Jurkat, Clone E6-1 (cell line): ENCODE measurements at places on chromosomes 3 and 15.

DNA sequence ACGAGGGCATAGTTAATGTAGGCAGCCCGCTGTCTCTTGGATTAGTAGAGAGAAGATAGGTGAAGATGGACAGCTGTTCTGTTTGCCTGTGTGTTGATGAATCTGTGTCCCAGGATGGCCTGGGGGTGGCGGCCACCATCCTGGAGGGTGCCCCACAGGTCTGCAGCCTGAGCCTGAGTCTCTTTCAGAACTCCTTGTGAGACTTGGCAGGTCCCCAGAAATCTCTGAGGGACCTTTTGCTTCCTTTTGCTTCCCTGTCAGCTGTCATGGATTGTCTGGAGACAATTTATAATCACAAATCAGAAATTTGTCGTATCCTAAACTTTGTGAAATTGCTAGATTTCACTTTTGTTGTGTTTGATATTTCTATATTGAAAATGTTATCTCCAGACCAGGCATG is 17.4 kb downstream of the FAN1 start:
- DNase-seq = no peak

DNA sequence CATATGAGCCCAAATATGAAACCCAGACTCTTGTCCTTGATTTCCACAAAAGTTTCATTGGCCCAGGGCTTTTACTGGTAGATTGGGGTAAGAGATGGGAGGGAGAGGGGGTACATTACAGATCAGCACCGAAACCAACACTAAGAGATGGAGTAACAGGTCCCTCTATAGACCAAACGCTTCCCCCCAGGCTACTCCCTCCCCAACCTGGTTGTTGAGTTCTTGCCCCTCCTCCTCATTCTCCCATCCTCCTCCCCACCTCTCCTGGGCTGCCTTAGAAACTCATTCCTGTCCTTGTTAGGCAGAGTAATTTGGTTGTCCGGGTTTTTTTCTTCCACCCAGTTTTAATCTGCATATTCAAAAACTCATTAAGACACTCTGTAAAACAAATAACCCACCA is 74.1 kb downstream of the MESD start:
- no peak for DNase-seq

DNA sequence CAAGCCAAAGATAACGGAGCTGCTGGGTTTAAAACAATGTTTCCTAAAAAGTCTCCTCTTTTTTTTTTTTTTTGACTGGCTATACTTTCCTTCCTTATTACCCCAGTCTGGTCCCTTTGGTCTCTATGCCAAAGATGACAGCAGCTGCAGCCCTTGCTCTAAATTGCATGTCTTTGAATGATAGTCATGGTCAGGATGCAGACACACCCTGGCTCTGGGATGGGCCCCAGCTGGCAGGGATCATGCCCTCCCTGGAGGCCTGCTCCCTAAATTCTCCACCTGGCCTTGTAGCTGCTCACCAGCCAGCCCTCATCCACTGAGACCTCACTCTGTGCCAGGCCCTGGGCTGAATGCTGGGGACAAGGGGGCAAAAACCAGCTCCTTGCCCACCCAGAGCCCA is 95.8 kb downstream of the MESD start:
- DNase-seq = no peak

DNA sequence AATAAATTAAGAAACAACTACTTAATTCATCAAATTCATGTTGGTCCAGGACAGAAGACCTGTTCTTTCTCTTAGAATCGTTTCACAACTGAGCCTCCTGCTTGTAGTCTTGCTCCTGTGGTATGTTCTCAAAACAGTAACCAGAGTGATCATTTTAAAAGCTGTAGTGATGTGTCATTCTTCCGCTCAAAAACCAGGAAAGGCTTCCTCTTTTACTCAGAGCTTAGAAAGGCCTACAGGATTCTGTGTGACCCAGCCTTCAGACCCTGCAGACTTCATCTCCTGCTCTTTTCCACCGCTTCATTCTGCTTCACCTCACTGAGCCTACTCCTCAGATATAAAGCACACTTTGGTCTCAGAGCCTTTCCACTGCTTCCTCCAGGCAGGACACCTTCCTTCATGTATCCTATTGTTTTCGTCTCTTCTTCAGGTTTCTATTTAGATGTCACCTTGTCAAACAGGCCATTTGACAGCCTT is 22.7 kb downstream of the ST6GAL1 start:
- DNase-seq = no peak

DNA sequence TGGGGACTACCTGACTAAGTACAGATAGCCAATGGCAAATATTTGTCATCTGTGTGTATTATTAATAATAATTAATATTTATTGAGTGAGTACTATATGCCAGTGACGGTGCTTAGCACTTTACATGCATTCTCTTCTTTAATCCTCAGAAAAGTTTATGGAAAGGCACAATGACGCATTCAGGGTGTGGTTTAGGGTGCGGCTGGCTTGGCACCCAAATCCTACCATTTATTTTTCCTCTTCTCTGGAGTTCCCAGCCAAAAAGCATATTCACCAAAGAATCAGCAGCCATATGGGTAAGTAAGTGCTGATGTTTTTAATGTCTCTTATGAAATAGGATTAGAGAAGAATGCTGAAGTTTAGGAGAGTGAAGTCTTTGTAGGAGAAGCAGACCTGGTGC is 140.4 kb upstream of the TP63 start:
- DNase-seq = no peak

- no peak for DNase-seq
These were observed 14.1 kb downstream of the SYNM start for GRCh38 chr15:99118801-99119546.

DNA sequence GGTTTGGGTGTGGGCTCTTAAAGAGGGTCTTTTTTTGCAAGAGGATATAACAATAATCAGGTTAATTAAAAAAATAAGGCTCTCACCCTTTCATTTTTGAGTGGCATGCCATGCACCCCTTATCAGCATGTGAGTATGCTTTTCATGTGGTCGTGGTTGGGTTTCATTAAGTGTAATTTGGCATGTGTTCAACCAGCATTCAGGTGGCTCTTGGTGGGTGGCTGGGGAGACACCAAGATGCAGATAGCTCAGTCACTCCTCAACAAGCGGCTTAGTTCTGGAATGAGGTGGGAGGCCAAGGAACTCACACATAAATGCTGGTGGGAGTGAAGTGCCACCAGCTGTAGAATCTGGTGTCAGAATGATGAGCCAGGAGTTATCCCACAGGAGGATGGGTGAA is 66.8 kb downstream of the FLNB start:
- DNase-seq = peak; percentile 94

DNA sequence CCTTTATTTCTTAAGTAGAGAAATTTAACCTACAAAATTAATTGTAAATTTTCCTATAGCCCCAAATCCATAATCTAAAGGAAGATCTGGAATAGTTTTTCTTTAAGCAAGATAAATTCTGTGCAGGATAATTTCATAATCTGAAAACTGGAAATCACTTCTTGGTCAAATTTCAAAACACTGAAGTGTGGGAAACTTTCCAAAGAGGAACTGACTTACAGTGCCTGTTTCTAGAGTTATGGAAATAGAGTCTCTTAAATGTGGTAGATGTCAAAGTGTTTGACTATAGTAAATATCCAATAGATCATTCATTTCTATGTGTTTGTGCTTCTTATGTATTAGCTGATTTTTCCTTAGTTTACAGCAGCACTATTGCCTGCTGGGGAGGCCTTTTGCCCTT is 1.6 kb upstream of the P2RY13 start:
- no peak for DNase-seq

- DNase-seq = no peak
These were observed 364.9 kb downstream of the NAALADL2 start for GRCh38 chr3:175224051-175224450.

DNA sequence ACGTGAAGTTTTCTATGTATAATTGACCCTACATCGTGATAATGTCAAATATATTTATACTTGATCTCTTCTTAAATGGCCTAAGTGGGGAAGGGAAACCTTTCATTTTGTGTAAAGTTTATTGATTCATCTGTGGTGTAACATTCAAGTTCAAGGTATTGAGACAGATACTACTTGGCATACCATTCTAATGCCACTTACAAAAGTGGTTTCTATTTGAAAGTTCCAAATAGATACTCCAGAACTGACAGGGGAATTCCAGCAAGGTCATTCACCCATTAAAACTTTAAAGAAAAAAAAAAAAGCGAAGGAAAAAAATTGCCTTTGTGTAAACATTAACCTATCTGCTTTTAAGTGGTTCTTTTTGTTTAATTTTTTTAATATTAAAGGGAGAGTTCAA is 45.3 kb upstream of the MAP3K13 start:
- DNase-seq = no peak

DNA sequence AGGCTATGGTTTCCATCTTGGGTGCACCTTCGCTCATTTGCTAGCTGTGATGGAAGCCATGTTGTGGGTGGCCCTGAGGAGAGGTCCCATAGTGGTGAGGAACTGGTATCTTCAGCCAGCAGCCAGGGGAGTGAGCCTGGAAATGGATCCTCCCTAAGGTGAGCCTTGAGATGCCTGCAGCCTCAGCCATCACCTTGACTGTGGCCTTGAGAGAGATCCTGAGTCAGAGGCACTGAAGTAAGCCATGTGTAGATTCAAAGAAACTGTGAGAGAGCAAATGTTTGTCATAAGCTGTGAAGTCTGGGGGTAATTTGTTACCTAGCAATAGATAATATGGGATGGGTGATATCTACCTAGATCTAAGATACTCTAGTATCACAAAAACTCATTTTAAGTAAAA is 105.3 kb downstream of the SNRK start:
- no peak for DNase-seq

DNA sequence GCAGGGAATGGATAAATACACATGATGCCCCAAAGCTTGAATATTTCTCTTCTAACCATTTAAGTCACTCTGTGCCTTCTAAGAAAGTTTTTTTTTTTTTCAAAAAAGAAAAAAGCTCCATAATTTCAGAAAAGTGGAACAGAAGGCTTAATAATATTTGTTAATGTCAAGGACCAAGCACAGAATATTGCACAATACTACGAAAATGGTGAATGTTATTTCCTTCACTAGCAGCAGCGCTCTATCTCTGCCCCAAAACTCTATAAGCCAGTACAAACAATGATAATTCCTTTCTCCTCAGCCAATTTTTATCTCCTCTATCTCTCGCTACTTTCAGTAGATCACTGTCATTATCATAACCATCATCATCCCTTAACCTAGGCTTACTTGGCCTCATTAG is 72.7 kb downstream of the FEZF2 start:
- no peak for DNase-seq

DNA sequence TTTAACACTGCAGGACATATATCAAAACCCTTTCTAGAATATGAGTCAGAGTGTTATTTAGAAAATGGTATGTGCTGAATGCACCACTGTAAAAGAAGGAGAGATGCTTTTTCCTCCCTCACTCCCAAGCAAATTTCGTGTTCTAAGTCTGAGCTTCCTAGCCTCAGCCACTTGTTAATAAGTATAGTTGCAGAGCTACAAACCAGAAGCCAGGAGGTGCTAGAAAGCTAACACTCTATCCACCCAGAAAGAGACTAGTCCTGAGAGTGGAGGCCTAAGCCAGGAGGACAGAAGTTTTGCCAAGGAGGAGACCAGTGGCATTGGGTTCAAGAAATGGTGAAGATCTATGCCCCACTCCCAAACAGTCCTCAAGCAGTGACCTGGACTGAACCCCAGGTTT is 40.5 kb upstream of the GYG1 start:
- DNase-seq = no peak

- peak; percentile 50 for DNase-seq
These were observed 23.4 kb upstream of the SEC13 start for GRCh38 chr3:10344147-10344943.

DNA sequence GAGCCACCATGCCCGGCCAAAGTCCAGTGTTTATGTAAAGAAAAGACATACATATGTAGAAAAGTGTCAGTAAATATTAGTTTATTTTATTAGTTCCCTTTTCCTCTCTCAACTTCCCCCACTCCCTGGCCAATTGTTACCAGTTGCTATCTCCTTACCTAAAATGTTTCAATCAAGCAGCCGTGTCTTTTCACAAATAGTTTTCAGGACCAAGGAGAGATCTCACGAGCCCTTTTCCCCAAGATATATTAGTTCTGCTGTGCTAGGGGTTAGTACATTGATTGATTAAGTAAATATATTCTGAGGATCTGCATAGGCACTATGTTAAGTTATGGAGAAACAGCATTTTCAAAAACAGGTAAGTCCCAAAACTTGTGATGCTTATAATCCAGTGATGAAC is 87.4 kb downstream of the ZIC4 start:
- no peak for DNase-seq

- DNase-seq = no peak
These were observed 292.3 kb downstream of the TLE3 start for GRCh38 chr15:69805248-69805953.

GRCh38 chr3:14391033-14391432 is 11.4 kb upstream of the SLC6A6 start:
- no peak for DNase-seq

DNA sequence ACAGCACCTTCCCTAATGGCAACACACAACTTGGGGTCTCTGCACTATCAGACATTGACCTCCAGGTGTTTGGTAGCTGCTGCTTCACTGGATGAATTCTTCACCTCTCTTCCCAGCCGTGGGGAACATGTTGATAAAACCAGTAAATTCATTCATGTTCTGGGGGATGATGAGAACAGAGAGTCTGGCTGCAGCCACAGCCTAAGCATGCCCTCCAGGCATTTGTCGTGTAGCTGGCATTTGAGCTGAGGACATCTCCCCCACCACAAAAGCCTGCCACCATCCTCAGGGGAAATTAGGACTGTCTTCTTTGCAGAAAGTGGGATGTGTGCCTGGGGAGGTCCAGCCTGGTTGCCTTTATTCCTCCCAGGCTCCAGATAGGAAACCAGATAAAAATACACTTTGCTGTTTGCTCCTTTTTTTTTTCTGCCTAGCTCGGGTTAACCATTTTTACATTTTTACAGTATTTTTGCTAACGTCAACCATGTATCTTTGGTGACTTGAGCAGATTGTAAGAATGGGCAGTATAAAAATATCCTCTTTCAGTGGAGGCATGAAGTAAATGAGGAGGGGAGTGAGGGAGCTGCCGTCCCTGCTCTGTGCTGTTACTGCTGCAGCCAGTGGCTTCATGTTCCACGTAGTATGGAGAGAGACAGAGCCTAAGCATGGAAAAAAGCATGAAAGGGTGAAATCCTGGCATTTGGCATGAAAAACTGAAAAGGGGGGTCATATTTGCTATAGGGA is 444.0 kb downstream of the EPHB1 start:
- no peak for DNase-seq

DNA sequence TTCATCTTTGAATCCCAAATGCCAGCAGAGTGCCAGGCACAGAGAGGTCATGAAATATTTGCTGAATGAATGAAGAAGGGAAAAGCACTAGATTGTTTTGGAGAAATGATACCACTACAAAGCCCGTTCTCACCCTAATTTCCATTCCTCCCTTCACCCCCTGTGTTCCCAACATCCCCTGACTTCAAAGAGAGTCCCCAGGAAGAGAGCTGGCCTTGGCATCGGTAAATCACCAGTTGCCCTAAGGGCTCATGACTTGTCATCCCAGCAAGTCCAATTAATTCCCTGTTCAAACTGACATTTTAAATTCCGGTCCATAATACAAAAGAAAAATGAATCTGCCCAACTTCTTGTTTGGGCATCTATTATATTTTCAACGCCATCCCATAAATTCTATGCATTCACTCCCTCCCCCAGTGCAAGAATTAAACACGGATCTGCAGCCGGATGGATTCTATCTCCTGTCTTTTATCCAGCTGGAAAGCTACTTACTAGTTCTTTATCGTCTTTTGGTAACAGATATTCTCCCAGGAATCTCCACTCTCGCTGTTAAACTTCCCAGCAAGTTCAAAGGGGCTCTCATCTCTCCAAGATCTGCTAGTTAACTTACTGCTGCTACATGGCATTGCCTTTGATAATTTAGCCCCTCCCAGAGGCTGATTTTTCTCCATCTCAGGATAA is 63.9 kb upstream of the TSC22D2 start:
- no peak for DNase-seq

GRCh38 chr3:8663177-8664061 is 18.8 kb upstream of the SSUH2 start:
- DNase-seq = peak; percentile 32

- peak; percentile 47 for DNase-seq
These were observed 69.2 kb upstream of the ICE2 start for GRCh38 chr15:60548101-60548500.
